ENCODE measurements at places on chromosomes 5 and 9.
A peak's percentile ranks its signal among the peaks of the same experiment; 100 is the strongest.

DNA sequence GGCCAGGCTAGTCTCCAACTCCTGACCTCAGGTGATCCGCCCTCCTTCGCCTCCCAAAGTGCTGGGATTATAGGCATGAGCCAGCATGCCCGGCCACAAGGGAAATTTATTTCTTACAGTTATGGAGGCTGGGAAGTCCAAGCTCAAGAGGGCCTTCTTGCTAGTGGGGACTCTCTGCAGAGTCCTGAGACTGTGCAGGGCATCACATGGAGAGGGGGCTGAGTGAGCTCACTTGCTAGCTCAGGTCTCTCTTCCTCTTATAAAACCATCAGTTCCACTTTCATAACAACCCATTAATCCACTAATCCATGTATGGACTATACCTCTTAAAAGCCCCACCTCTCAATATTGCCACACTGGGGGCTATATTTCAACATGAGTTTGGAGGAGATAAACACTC lies 5.1 kb upstream of the SPIN1 start:
- DNase-seq: no peak

DNA sequence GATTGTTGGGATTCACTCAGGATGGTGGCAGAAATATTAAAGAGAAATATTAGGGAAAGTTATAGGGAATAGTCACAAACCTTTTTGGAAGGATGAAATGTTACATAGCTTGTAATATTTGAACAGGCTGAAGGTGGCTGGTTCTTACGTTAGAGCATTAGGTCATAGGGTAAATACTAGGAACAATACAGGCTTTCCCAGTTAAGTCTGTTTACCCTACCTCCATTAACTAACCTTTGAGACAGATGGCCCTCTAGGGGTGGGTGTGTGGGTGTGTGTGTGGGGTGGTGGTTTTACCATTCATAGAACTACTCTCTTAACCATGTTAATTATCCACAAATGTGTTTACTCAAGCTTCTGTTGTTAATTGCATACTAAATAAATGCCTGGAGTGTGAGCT lies 94.3 kb upstream of the STK32A start:
- no peak for DNase-seq

GRCh38 chr9:98456156-98456613 lies 200.7 kb upstream of the TBC1D2 start:
- DNase-seq: no peak

DNA sequence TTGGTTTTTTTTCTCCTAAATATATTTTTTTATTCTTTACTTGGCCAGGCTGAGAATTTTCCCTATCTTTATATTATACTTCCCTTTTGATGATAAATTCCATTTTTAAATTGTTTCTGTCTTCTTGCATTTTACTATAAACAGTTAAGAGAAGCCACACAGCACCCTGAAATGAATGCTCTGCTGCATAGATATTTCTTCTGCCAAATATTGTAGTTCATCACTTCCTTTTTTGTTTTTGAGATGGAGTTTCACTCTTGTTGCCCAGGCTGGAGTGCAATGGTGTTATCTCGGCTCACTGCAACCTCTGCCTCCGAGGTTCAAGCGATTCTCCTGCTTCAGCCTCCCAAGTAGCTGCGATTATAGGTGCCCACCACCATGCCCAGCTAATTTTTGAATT lies 8.5 kb upstream of the INIP start:
- no peak for DNase-seq

DNA sequence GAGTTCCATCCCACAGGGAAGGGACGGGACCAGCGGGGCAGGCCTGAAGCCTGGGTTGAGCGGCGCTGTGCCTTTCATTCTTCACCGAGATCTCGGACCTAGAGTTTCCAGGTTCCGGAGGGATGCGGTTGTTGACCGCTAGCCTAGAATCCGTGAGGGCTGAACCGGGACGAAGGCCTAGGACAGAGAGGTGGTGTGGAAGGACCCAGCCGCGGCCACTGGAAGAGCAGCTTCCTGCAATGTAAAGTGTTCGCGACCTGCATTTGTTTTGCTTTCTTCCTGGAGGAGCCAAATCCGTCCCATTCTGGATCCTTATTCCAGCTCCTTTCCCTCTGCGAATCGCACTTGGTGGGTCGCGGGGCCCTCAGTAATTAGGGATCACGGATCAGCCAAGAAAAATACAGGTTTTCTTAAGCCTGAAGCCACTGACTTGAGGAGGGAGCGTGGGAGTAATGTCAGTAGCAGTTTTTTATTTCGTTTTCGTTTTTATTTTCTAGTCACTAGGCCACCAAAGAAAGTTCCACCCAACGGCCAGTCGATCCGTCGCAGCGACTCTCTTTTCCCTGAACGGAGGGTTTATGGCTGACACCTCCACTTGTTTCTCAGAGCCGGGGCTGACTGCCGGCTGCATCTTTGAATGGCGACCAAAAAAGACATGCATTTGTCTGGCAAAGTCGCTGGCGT lies 48.6 kb downstream of the ANXA2R start:
- DNase-seq: no peak

DNA sequence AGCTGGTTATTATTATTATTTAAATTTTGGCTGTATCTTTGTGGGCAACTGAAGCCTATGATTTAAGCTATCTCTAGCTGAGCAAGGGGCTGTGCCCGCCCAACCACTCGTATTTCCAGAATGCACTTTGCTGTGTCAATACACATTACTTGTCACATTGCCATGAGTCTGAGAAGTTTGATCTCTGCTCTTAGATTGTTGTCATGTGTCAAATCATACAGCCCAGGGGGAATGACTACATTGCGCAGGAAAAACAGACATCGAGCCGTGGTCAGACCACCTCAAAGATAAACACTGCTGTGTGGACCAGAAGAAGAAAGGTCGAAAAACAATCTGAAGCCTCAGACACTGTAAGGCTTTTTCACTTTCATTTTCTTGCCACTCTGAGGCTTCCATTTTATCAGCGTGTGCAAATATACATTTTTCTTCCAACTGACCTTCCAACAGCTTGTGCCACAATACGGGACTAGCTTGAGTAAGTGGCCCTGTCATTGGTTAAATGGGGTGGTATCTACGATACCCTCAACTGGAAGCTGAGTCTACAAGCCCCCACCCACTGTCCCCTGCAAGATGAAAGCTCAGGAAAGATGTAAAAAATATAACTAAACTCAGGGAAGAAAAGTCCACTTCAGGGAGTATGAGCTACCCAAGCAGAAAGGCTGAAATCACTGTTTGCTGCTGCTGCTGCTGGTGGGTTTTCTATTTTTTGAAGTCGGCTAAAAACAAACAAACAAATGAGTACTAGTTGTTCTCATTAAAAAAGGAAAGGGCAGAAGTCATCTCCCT lies 603.0 kb downstream of the BNC2 start:
- no peak for DNase-seq

- no peak for DNase-seq
Observed at GRCh38 chr5:158832731-158833130, 267.0 kb downstream of the EBF1 start.

- DNase-seq: no peak
Observed at GRCh38 chr5:38117784-38118479, 140.4 kb upstream of the EGFLAM start.

- no peak for DNase-seq
Observed at GRCh38 chr5:29795096-29795652, 1398.3 kb upstream of the CDH6 start.

GRCh38 chr9:93232388-93232960 lies 48.5 kb downstream of the WNK2 start:
- no peak for DNase-seq

GRCh38 chr5:91787718-91788117 lies 404.6 kb upstream of the ARRDC3 start:
- no peak for DNase-seq

DNA sequence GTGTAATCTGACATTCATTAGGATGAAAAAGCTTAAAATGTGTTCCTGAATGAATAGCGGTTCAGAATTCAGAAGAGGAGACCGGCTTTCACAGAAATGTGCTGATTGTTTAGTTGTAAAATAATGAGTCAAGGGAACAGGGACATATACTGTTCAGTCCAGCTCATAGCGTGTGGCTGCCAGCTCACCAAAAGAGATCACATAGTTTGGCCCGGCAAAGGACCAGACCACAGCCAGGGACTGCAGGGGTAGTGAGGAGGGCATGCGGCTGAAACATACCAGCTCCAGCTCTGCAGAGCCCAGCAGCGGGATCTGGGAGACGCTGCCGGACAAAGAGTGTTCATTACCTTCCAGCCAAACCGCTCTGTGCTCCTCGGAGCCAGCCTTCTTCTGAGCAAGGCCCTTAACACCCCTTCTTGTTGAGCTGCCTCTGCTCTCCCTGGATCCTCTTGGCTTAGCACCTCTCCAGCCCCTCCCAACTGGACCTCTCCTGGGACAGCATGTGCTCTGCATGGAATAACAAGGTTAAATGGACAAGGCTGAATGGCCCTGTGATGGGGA lies 116.8 kb upstream of the CNTLN start:
- peak; percentile 67 for DNase-seq

- no peak for DNase-seq
Observed at GRCh38 chr9:72154468-72155285, 5.4 kb downstream of the GDA start.

DNA sequence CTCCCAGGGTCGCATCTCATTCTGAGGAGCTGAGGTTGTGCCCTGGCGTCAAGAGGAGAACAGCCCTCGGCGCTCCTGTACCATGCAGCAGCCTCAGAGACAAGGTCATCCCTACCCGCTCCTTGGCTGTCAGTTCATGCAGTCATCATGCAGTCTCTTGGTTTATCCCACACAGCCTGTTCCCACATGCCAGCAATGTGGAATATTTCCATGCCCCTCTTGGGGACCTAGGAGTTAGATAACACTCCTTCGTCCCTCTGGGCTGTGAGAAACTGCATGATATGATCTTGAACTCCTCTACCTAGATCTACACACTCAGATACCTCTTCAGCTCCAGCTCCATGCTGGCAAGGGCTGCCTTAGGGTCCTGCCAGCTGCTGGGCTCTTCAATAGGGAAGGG lies 97.6 kb downstream of the BOD1 start:
- DNase-seq: no peak

GRCh38 chr9:2157277-2158110 lies 142.3 kb downstream of the SMARCA2 start:
- peak; percentile 64 for DNase-seq

- DNase-seq: no peak
Observed at GRCh38 chr5:31758803-31759425, 120.0 kb downstream of the PDZD2 start.

DNA sequence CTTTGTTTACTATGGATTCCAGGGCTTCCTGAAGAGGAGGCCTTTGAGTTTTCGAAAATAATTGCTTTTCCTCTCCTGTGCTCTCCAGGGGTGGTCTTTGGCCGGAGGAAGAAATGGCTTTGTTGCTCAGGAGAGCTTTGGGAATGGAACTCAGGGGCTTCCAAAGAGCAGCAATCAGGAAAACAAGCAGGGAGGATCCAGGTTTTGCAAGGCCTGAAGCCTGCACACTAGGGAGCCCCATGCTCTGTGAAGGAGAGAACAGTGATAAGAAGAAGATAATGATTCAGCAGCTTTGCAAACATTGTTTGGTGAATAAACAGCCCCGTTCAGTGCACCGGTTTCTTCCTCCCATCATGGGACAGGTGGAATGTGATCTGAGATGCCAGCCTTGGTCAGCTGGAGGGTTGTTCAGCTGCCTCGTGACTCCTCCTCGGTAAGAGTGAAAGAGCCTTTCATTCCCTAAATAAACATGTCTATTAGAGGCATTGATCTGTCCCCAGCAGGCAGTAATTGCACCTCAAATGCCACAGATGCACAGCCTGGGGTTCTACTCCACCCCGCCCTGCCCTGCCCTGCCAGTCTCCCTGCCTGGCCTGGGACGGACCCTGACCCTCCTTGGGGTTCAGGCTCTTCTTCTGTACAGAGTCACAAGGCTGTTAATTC lies 11.5 kb upstream of the ALDH1B1 start:
- DNase-seq: no peak

- peak; percentile 29 for DNase-seq
Observed at GRCh38 chr5:133938039-133938821, 30.2 kb downstream of the C5orf15 start.

DNA sequence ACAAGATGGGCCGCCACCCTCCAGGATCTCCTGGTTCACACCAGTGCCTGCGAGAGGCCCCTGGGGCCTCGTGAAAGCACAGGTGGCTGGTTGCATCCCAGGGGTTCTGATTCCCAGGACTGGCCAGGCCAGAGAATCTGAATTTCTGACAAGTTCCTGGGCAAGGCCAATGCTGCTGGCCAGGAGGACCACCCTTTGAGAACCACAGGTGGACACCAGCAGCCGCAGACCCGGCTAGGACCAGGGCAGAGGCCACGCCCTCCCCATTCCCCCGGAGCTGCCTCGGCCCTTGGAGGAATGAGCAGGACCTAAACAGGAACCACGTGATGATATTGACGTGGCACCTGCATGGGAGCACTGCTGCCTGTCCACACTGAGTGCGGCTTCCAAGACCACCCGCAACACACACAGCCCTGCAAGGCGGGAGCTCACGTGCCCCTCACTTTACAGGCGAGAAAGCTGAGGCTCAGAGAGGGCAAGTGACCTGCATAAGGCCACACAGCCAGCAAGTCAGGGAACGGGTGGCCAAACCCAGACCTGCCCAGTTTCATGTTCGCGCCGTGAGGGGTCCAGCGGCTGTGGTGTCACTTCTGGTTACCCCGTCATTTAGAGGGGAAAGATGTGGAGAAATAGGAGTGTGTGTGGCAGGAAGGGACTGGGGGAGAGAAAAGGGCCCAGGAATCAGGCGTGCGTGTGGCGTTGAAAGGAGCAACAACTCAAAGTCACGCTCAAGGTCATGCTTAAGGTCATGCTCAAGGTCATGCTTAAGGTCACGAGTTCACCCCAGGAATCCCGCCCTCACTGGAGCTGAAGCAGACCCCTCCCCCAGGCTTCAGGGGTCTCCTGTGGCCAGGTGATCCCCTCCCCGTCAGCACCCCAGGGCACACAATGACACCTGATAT lies 105.9 kb upstream of the IER5L start:
- peak; percentile 22 for DNase-seq

- no peak for DNase-seq
Observed at GRCh38 chr5:53965459-53965858, 344.9 kb downstream of the ARL15 start.

- no peak for DNase-seq
Observed at GRCh38 chr5:58459146-58460001, 512 bp downstream of the PLK2 start.
